ENCODE measurements at places on chromosomes 12 and 14. TPM values are rescaled to one million over a fixed set of nuclear protein-coding genes. Genes with fewer than 3 reads are reported as not detected.
A peak's percentile ranks its signal among the peaks of the same experiment; 100 is the strongest.

Gene MDM2
- total RNA-seq = 55.4 TPM

DNA sequence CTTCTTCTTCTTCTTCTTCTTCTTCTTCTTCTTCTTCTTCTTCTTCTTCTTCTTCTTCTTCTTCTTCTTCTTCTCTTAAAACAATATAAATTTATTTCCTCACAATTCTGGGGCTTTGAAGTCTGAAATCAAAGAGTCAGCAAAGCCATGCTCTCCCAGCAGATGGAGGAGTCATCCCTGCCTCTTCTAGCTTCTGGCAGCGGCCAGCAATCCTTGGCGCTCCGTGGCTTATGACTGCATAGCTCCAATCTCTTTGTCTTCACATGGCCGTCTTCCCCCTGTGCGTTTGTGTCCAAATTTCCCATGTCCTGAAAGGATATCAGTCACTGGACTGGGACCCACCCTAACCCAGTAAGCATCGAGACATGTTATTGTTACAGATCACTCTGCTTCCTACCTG is 22.9 kb downstream of the KCNA1 start:
- no peak for DNase-seq

Gene SAMD4A
- 81.7 TPM for total RNA-seq

DNA sequence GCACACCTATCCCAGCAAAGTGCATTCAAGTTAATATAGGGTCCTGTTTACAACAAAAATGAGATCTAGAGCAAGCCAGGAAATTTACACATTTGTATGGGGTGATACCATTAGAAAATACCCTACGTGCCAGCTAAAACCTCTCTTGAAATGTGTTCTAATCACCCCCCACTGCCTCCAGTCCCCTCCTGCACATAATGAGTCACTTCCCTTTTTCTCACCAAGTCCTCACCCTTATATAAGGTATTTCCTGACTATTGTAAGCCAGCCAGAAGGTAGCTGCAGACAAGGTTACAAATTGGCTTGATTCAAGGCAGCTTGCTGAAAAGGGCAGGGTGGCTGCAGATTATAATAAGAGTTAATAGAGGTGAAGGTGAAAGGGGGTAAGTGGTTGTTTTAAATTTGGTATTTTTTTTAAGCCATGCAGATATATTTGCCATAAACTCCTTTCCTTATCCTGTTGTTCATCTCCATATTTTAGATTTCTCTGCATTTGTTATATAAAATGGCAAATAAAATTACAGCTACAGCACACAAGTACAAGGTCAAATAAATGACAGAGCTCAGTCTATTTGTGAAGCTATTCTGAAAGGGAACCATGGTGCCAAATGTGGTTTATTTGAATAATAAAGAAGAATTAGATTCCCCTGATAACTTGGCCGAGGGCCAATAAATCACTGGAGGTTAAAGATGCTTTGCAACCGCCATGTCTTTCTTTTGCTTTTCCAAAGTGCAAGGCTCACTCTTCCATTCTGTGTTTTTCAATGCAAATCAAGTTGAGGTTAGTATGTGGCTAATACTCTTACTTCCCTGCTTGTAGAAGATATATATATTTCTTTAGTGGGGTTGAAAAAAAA is 385.9 kb downstream of the EGLN3 start:
- DNase-seq = no peak

Gene TCP11L2
- 49.2 TPM for total RNA-seq

GRCh38 chr14:34424488-34424887 is 37.6 kb downstream of the SPTSSA start:
- DNase-seq = no peak

- DNase-seq = no peak
Observed at GRCh38 chr14:100626614-100627013, 39.4 kb upstream of the BEGAIN start.

DNA sequence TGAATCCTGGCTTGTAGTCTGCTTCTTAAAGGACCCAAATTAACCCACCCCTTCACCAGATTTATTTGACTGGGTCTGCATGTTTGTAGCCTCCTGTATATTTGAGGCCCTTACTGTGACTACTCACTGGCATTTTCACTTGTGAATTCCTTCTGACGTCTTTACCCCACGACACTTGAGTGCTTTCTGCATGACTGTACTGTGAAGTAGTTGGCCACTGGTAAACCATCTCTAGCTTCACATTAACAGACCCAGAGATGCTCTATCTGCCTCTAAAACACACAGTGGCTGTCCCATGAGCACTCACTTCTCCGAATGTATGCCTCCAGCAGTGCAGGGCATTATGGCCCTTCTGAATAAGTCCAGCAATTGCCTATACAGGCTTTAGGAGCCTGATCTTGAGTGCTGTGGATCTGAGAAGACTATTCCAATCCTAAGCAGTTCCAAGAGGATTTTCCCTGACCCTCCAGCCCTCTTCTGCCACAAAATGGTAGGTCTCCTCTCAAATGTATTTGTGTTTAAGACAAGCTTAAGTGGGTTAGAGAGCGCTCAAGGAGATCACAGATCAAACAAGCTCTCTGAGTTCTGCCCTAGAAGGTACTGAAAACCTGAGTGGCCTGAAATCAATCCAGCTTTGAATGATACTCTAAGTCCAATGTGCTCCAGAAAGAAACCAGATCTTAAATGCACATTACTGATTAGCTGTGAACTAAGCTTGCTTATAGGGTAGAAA is 534.7 kb downstream of the RPS29 start:
- DNase-seq = no peak

Gene TDRD9
- 0.83 TPM for total RNA-seq

GRCh38 chr14:65483647-65484046 is 71.1 kb downstream of the FUT8 start:
- DNase-seq = no peak

Gene ZNF10
- total RNA-seq = 14.2 TPM

- no peak for DNase-seq
Observed at GRCh38 chr12:100545092-100545491, 28.4 kb upstream of the GAS2L3 start.

Gene C14orf180
- not detected for total RNA-seq

Gene CPNE8
- 27.7 TPM for total RNA-seq

DNA sequence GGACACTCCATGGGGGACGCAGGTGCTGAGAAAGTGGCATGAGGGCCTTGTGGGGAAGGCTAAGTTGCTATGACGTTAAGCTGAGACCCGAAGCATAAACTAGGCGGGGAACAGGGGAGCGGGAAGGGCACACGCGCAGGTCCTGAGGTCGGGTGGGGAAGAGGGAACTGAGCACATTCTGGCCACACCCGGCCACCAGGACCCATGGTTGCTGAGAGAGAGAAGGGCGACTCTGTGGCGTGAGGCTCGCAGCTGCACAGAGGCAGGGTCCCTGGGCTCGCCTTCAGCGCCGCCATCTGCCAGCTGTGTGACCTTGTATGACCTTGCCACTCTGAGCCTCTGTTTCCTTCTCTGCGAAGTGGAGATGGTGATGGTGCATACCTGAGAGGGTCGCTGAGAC is 182.5 kb downstream of the PHETA1 start:
- no peak for DNase-seq

Gene TOMM20L
- not detected for total RNA-seq

DNA sequence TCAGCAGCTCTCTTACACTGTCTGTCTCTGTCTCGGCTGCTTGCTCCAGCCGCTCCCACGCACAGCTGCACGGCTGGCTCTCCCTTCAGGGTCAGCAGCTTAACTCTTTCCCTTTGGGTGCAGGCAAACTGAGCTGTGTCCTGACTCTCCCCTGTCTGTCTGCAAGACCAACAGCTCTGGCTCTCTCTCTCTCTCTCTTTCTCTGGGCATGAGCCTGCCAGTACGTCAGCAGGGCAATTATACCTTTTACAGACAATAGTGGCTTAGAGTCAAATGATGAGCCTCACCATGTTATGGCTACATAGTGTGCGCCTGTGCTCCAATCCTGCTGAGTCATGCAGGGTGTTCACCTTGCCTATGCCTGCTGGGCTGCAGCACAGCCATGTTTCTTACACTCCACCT is 120.5 kb upstream of the DDHD1 start:
- no peak for DNase-seq

DNA sequence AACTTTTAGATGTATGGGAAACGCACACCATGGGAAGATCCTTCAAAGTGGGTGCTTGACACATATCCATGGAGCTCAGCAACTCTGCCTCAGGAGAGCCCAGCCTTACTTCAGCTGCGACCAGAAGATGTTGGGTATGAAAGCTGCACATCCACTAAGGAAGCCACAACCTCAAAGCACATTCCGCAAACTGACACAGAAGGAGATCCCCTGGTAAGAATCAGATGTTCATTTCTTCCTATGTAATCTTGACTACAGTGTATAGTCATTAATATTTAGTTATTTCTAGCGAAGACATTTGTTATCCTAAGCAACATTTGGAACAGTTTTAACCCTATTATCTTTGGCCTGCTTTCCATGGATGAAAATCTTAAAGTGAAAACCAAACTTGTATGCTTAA is 374.2 kb downstream of the NAV3 start:
- no peak for DNase-seq

- DNase-seq = no peak
Observed at GRCh38 chr14:58944968-58945356, 243.5 kb upstream of the DAAM1 start.

DNA sequence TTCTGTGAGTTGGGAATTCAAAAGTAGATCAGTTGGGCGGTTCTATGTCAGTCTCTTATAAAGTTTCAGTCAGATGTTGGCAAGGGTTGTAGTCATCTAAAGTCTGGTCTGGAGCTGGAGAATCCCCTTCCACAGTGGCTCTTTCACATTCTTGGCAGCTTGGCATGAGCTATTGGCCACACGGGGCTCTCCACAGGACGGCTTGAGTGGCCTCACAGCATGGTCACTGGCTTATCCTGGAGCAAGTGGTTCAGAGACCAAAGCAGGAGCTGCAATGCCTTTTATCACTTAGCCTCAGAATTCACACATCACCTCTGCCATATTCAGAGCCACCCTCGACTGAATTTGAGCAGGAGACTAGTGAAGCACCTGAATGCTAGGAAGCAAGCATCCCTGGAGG is 7.1 kb upstream of the KICS2 start:
- DNase-seq = no peak

Gene CBLN3
- 2.0 TPM for total RNA-seq

Gene KIF26A
- 2.5 TPM for total RNA-seq

DNA sequence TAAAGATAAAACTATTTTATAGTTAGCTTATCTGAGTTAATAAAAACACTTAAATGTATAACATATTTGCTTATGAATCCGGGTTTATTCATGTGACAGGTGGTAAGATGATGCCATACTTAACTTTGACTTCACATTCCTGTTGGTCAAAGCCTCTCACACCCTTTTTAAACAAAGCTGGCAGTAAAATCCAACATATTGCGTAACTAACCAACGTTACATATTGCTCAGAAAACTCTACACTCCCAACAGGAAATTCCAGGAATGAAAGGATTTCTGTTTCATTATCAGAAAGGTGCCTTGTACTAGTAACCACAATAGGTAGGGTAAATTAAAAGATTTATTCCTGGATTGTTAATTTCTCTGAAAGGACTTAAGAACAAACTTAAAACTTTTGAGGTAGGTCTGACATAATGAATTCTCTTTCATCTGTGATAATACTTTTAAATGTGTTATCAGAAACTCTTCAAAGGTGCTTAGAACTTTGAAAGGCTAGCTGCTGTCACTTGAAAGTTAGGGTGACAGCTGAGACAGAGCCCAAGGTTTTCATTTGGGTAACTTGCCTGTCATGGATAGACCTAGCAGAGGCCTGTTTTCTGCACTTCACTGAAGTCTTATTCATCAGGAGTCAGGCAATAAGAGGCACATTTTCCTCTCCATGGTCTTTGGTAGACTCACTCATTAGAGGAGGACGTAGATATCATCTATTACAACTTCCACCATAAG is 23.8 kb upstream of the CATSPERB start:
- no peak for DNase-seq

DNA sequence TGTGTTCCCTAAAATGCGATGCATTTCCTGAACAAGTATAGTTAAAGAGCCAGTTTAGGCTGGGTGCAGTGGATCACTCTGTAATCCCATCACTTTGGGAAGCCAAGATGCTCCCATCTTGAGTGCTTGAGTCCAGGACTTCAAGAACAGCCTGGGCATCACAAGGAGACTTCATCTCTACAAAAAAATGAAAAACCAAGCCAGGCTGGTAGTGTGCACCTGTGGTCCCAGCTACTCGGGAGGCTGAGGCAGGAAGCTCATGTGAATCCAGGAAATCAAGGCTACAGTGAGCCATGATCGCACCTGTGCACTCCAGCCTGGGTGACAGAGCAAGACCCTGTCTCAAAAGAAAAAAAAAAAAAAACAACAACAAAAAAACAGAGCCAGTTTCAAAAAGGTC is 26.3 kb downstream of the HECTD1 start:
- DNase-seq = no peak

DNA sequence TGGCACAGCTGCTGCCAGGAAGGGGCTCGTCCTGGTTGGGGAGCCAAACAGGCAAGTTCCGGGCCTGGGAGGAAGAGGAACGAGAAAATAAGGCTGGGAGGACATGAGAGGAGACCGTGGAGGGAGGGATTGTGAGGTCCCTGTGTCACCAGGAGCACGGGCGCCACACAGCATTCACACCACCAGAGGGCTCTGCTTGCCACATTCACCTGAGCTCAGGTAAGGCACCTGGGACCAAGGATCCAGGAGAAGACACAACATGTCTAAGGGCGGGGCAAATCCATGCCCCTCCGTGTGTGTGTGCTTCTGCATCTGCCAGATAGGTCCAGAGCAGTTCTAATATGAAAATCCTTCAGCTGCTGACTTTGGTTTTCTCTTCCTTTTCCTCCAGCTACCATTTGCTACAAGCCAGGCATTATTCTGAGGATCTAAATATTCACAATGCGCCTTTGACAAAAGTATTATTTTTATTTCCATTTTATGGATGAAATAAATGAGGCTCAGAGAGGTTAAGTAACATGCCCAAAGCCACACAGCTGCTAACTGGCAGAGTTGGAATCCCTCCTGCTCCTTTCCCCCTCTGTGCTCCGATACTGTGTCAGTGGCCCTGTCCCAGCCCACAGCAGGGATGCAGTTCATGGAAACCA is 14.6 kb downstream of the RAPGEF3 start:
- DNase-seq = no peak

DNA sequence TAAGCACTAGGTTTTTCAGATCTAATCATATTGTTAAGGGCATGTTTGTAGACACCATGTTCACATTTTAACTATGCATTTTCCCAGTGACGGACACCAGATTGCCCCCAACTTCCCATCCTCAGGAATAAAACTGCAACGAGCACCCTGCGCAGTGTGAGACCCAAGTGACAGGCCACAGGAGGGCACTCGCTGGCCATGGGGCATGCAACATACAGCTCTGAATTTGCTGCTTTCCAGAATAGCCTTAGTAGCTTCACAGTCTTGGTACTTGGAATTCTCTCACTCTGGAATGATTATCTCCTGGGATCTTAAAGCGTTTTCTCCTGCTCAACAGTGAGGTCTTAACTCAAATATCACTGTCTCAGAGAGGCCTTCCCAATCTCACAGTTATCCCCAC is 972 bp upstream of the DDX47 start:
- no peak for DNase-seq

GRCh38 chr12:93645702-93646101 is 31.5 kb upstream of the CRADD start:
- DNase-seq = no peak

Gene PLEK2
- total RNA-seq = 0.16 TPM

GRCh38 chr12:64780531-64781279 is 21.5 kb upstream of the GNS start:
- DNase-seq = peak; percentile 64

Gene PPFIA2
- 1.8 TPM for total RNA-seq

Gene NRDE2
- 16.0 TPM for total RNA-seq

Gene FGF6
- total RNA-seq = not detected

Gene PIWIL1
- total RNA-seq = not detected
